Epithelial cell of alveolus of lung (primary cell): ENCODE measurements at places on chromosomes 2 and 18. TPM values are rescaled to one million over a fixed set of nuclear protein-coding genes. Genes with fewer than 3 reads are reported as not detected.

The LRRC30 gene
- not detected in 2 replicates for total RNA-seq

The MC2R gene
- total RNA-seq: not detected in 2 replicates

The DUSP28 gene
- 2.3 and 4.0 TPM in 2 replicates for total RNA-seq

The SPATA3 gene
- not detected in 2 replicates for total RNA-seq

The CYRIA gene
- 1.9 and 3.1 TPM in 2 replicates for total RNA-seq

The ZNF521 gene
- total RNA-seq: 15.4 and 36.2 TPM in 2 replicates

The LBH gene
- total RNA-seq: 31.1 and 39.8 TPM in 2 replicates

The EN1 gene
- total RNA-seq: 0.32 and 0.39 TPM in 2 replicates

The CELF4 gene
- not detected in 2 replicates for total RNA-seq

The TMEFF2 gene
- total RNA-seq: 0.96 and 1.6 TPM in 2 replicates

The ANKRD36 gene
- total RNA-seq: 7.7 and 8.1 TPM in 2 replicates

The DSG3 gene
- total RNA-seq: 0.13 TPM in 1 of 2 replicates, not detected in the other

The HJURP gene
- 8.4 and 22.4 TPM in 2 replicates for total RNA-seq

The INPP4A gene
- total RNA-seq: 18.4 and 21.2 TPM in 2 replicates

The ARID5A gene
- total RNA-seq: 9.9 and 11.2 TPM in 2 replicates

The DQX1 gene
- total RNA-seq: 0.39 TPM in 1 of 2 replicates, not detected in the other

The EPB41L3 gene
- total RNA-seq: 19.7 and 44.6 TPM in 2 replicates

The SNTG2 gene
- not detected in 2 replicates for total RNA-seq

The MPP4 gene
- 4.3 TPM in 1 of 2 replicates, not detected in the other for total RNA-seq

The SERPINB3 gene
- total RNA-seq: under 0.01 TPM in 1 of 2 replicates, not detected in the other

The PLB1 gene
- 1.0 TPM in 1 of 2 replicates, not detected in the other for total RNA-seq

The HS1BP3 gene
- total RNA-seq: 23.3 and 36.3 TPM in 2 replicates

The IL36G gene
- not detected in 2 replicates for total RNA-seq

The TRIB2 gene
- 48.5 and 154 TPM in 2 replicates for total RNA-seq

The LYG1 gene
- not detected in 2 replicates for total RNA-seq

The MC4R gene
- not detected in 2 replicates for total RNA-seq

The SPEG gene
- 8.5 and 11.7 TPM in 2 replicates for total RNA-seq

The LAMA1 gene
- total RNA-seq: 2.8 and 16.0 TPM in 2 replicates

The ANKRD62 gene
- total RNA-seq: not detected in 2 replicates

The LYPD6B gene
- 0.13 and 0.24 TPM in 2 replicates for total RNA-seq

The FKBP7 gene
- total RNA-seq: 48.4 and 102 TPM in 2 replicates

The GREB1 gene
- 0.13 and 1.4 TPM in 2 replicates for total RNA-seq

The HSBP1L1 gene
- total RNA-seq: 13.7 and 61.7 TPM in 2 replicates

The MAP3K20 gene
- 41.0 and 49.3 TPM in 2 replicates for total RNA-seq

The KCNF1 gene
- 0.26 and 16.8 TPM in 2 replicates for total RNA-seq

The SERPINB10 gene
- total RNA-seq: not detected in 2 replicates

The HOXD4 gene
- not detected in 2 replicates for total RNA-seq

The FARSB gene
- total RNA-seq: 10.1 and 19.8 TPM in 2 replicates

The ATP6V1B1 gene
- 0.40 and 4.1 TPM in 2 replicates for total RNA-seq

The SYT4 gene
- total RNA-seq: not detected in 2 replicates

The MGAT4A gene
- total RNA-seq: 0.39 and 0.56 TPM in 2 replicates

The CAVIN2 gene
- total RNA-seq: 6.5 and 16.9 TPM in 2 replicates

The GPR75 gene
- total RNA-seq: 0.52 and 2.1 TPM in 2 replicates

The ACMSD gene
- not detected in 2 replicates for total RNA-seq

The HAAO gene
- total RNA-seq: 2.7 and 7.3 TPM in 2 replicates

The C2orf78 gene
- total RNA-seq: not detected in 2 replicates

The ASTL gene
- under 0.01 and 0.24 TPM in 2 replicates for total RNA-seq

The LIPG gene
- 2.5 and 58.8 TPM in 2 replicates for total RNA-seq

The AFF3 gene
- total RNA-seq: 5.7 and 6.6 TPM in 2 replicates

The NYAP2 gene
- under 0.01 TPM in 1 of 2 replicates, not detected in the other for total RNA-seq

The HMSD gene
- total RNA-seq: 0.16 and 0.78 TPM in 2 replicates

The CMPK2 gene
- total RNA-seq: 2.0 and 4.7 TPM in 2 replicates

The REG1A gene
- not detected in 2 replicates for total RNA-seq

The EVX2 gene
- not detected in 2 replicates for total RNA-seq

The CHST9 gene
- not detected in 2 replicates for total RNA-seq

The GTF2A1L gene
- 0.13 and 1.5 TPM in 2 replicates for total RNA-seq

The CFAP65 gene
- not detected in 2 replicates for total RNA-seq

The CYB5A gene
- total RNA-seq: 80.4 and 161 TPM in 2 replicates

The OSBPL6 gene
- total RNA-seq: 2.9 and 11.2 TPM in 2 replicates

The SULT1C4 gene
- total RNA-seq: 2.1 and 3.1 TPM in 2 replicates
